ENCODE measurements at places on chromosomes 3 and 15. TPM values are rescaled to one million over a fixed set of nuclear protein-coding genes. Genes with fewer than 3 reads are reported as not detected.

- no peak for DNase-seq
Measured at GRCh38 chr15:25693321-25694238, 169.5 kb downstream of the ATP10A start.

- DNase-seq, result no peak
Measured at GRCh38 chr3:61352306-61352705, 101.1 kb upstream of the FHIT start.

The CIAO2A gene
- 57.0 TPM for total RNA-seq

The EOMES gene
- 0.49 TPM for total RNA-seq

DNA sequence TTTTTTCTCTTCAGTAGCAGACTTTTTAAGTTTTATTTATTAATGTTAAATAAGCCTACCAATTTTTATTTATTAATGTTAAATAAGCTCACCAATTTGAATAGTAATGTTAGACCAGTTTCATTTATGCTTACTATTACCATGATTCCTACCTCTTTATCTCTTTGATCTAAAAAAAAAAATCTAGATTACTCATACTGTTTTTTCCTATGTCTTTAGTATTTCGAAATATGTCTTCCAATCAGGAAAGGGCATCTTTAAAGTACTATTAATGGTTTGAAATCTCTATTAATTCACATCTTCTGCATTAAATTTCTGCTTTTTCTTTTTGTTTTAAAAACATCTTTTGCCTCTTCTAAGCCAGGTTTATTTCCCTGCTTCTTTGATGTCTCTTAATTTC is 27.5 kb upstream of the MAPKBP1 start:
- DNase-seq, result no peak

GRCh38 chr15:60993008-60993407 is 236.1 kb downstream of the RORA start:
- no peak for DNase-seq

- DNase-seq, result no peak
Measured at GRCh38 chr15:62320259-62320658, 155.2 kb upstream of the C2CD4B start.

- DNase-seq, result no peak
Measured at GRCh38 chr15:60442763-60443162, 36.2 kb downstream of the ICE2 start.

GRCh38 chr3:105767776-105768175 is 101.0 kb downstream of the CBLB start:
- no peak for DNase-seq

GRCh38 chr3:149989307-149989706 is 18.6 kb upstream of the PFN2 start:
- DNase-seq, result no peak

- DNase-seq, result no peak
Measured at GRCh38 chr15:99955532-99955931, 222.3 kb upstream of the LYSMD4 start.

- no peak for DNase-seq
Measured at GRCh38 chr15:62539236-62539635, 374.2 kb upstream of the C2CD4B start.

- no peak for DNase-seq
Measured at GRCh38 chr3:193590088-193590856, 2.7 kb upstream of the OPA1 start.

The GP9 gene
- total RNA-seq, result 0.49 TPM

The ABCC5 gene
- total RNA-seq, result 26.0 TPM

DNA sequence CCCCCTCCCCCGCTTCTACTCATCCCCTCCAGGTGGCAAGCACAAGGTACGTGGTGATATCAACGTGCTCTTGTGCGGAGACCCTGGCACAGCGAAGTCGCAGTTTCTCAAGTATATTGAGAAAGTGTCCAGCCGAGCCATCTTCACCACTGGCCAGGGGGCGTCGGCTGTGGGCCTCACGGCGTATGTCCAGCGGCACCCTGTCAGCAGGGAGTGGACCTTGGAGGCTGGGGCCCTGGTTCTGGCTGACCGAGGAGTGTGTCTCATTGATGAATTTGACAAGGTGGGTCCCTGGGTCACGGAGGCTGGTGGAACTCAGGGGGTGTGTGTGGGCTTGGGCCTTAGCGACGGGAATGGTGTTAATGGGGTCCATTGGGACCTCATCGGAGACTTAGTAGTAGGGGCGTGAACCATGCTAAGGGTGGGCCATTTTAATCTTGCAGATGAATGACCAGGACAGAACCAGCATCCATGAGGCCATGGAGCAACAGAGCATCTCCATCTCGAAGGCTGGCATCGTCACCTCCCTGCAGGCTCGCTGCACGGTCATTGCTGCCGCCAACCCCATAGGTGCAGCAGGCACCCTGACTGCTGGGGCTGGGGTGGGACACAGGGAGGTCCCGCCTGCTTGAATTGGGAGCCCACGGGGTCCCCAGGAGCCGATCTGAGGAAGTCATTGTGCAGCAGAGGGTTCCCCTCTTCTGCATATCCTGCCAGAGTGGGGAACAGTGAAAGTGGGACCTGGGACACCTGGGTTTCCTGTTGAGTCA is 12.0 kb upstream of the PODXL2 start:
- no peak for DNase-seq

The LYZL4 gene
- total RNA-seq, result not detected

DNA sequence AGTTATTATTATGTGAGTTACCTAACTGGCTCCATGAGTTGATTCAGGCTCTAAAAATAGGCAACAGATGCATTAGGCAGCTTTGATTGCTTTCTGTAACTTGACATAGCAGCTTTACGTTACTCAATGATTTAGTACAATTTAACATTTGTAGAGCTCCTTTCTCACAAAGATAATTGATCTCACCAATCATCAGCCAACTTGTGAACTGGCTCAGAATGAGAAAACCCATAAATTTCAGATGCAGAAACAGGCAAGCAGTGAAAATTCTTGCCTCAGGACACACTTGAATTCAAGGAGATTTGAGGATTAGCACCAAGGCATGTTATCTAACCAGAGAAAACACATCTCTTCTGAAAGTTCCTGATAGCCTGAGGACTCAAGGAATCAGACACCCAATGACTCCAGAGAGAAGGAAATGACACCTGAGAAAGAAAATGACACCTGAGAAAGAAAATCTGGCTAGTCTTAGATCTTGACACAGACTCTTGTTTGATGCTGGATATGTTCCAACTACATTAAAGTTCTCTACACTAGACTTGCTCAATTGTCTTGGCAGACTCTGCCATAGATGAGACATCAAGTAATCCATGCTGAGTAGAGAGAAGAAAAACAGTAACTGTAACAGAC is 315.1 kb upstream of the CBLB start:
- no peak for DNase-seq

The GOLGA8T gene
- 0.79 TPM for total RNA-seq

The HTR3E gene
- total RNA-seq, result not detected

DNA sequence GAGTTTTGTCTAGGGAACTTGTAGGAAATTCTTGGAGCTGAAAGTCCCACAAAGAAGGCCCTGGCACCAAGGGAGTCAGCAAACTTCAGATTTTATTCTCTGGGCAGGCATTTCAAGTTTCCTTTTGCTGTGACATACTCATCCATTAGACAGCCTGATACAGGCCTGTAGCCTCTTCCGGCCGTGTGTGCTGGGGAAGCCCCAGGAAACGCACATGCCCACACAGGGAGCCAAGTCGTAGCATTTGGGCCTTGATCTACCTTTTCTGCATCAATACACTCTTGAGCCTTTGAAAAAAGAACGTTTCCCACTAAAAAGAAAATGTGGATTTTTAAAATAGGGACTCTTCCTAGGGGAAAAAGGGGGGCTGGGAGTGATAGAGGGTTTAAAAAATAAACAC is 15.0 kb downstream of the TIGIT start:
- no peak for DNase-seq

DNA sequence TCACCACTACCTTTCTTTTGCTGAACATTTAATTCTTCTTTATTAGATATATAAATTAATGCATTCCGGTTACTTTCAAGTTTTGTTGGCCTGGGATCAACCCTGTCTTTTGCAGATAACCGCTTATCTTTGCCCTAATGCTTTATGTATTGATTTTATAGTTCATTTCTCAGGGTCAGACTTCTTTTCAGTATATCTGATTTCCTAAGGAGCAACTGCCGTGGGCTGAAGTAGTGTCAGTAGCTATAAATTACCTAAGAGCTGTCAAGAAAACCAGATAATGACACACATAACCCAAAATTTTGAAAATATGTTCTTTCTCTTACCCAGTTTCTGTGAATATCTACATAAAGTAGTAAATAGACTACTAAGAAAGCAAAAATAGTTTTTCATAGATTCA is 38.0 kb downstream of the COL6A5 start:
- DNase-seq, result no peak

The GUCA1C gene
- not detected for total RNA-seq

DNA sequence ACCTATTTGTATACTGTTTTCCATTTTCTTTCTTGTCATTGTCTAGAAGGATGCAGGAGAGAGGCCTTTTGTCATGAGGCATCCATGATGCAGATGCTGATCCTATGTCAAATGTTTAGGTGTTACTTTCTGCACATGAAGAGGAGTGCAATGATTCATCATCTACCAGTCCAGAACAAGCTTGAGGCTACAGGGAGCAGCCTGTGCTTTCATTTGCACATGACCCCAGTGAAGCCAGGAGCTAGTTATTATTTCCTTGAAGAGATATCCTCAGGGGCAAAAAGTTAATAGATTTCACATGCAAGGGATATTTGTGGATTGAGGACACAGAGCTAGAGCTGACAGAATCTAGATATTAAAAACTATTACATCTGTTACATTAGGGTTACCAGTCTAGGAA is 204.4 kb upstream of the TGFBR2 start:
- DNase-seq, result peak; percentile 44

DNA sequence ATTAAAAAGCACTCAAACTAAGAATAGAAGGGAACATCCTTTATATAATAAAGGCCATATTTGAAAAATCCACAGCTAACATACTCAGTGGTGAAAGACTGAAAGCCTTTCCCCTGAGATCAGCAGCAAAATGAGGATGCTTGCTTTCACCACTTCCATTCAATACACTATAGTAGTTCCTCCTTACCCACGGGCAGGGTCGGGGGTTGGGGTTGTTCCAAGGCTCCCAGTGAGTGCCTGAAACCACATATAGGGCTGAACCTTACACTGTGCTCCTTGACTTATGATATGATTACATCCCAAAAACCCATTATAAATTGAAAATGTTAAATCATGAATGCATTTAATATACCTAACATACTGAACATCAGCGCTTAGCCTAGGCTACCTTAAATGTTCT is 37.7 kb downstream of the ALDH1L1 start:
- DNase-seq, result no peak

The ALS2CL gene
- total RNA-seq, result 21.0 TPM

GRCh38 chr3:47057212-47057671 is 77.8 kb downstream of the NBEAL2 start:
- no peak for DNase-seq

- no peak for DNase-seq
Measured at GRCh38 chr3:10703875-10704274, 112.2 kb upstream of the SLC6A11 start.

GRCh38 chr3:171776411-171776810 is 33.9 kb downstream of the PLD1 start:
- DNase-seq, result no peak

DNA sequence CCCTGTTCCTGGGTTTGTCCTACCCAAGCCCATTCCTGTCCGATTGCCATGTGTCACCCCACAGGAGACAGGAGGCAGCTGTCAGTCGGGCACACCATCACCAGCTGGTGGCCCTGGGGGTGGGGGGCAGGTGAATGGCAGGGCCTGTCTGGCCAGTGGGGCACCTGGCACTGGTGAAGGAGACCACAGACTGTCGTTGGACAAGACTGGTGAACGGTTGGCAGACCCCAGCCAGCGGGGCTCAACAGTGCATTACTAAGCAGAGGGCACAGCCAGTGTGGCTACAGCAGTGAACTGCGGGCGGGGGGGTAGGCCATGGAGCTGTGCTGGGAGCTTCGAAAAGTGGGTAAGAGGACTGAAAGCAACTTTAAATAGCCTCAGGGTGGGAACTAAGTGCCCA is 2.1 kb downstream of the SEMA7A start:
- no peak for DNase-seq

DNA sequence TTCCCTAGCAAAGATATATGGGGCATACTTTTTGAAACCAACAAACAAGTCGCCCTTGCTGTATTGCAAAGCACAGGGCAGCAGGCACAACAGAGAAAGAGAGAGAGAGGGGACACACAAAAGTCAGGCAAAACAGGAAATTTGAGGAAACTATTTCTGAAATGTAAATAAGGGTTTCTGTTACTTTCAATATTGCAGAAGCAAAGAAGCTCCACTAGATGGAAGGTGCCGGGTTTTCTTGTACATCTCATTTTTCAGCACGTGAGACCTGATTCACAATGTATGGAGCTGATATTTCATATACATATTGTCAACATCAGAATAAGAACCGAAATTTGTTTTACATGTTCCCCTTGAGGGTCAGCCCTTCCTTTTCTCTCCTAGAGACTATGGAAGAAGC is 127.4 kb downstream of the FOXP1 start:
- DNase-seq, result no peak

- no peak for DNase-seq
Measured at GRCh38 chr15:95761501-95762165, 568.9 kb upstream of the NR2F2 start.

DNA sequence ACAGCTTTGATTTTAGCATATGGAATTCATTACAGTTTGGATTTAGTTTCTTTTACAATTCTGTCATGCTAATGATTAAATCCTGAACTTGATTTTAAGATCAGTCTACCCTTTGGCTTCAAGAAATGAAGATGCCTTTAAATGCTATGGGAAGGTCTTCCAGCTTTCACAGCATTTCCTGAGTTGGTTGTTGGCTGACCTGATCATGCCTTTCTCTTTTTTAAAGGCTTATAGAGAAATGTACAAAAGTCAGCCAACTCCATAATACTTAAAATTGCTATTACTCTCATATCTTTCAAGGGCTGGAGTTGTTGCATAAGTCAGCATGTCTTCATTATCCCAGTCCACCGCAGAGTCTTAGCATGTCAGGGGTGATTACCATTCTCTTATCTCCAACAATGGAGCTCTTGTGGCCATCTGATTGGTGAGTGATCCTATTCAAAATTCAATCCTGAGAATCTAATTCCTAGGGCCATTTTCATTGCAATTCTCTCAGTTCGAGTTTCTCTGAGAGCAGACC is 123.8 kb downstream of the GMNC start:
- DNase-seq, result peak; percentile 64

The CAND2 gene
- total RNA-seq, result 6.1 TPM

DNA sequence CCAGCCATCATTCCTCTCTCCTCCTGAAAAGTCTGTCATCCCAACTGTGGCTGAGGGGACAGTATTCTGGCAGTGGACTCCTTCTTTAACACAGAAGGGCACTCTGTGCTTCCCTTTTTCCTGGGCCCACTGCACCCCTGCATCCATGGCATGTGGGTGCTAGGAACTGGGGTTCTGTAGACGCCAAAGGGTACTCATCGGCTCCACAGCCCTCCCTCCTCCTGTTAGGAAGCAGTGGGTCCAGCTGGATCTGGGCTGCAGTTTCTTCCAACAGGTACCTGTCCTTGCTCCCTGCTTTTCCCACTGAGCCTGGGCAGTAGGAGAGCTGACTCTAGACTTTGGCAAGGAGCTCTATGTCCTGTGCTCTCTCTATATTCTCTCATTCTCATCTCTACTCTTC is 6.4 kb upstream of the MANF start:
- DNase-seq, result no peak

DNA sequence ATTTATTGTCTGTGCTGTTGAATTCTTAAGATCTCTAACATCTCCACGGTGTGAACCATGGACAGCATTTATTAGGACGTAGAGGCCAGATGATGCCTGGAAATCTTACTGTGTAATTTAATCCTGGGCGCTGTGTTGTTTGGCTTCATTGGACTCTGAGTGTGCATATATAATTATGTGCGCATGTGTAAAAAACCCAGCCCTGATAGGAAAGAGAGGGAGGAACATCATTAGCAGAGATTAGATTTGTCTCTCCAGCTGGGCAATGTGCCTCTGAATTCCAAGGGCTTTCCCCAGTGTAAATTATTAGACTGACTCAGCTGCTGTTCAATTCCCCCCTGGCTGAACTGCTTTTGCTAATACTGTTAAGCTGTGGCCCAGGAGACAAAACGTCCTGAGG is 39.6 kb downstream of the MAP3K13 start:
- DNase-seq, result peak; percentile 7
